ENCODE measurements at places on chromosomes 12 and 14.

GRCh38 chr12:76762601-76762980 is 1.3 kb upstream of the ZDHHC17 start:
- DNase-seq, result no peak

- no peak for DNase-seq
Observed at GRCh38 chr14:60233891-60234290, 15.1 kb upstream of the PPM1A start.

GRCh38 chr12:86158956-86159355 is 97.2 kb downstream of the MGAT4C start:
- peak; percentile 47 for DNase-seq

DNA sequence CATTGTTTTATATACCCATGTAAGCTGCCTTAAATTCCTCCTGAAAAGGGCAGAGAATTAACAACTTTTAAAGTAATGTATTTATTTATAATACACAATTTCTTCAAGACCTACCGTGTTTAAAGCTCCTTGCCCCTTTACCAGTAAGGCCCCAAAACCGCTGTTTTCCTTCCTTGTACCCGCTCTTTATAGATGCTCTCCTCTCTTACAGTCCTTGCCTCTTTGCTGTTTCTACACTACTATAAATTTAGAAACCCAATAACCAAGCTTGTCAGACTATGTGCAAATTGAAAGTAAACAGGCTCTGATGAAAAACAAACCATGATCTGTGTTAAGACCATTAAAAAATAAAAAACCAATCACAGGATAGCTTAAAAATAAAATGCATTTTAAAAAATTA is 3.9 kb downstream of the MPHOSPH9 start:
- no peak for DNase-seq

GRCh38 chr12:41905759-41906297 is 238.8 kb downstream of the GXYLT1 start:
- DNase-seq, result no peak

DNA sequence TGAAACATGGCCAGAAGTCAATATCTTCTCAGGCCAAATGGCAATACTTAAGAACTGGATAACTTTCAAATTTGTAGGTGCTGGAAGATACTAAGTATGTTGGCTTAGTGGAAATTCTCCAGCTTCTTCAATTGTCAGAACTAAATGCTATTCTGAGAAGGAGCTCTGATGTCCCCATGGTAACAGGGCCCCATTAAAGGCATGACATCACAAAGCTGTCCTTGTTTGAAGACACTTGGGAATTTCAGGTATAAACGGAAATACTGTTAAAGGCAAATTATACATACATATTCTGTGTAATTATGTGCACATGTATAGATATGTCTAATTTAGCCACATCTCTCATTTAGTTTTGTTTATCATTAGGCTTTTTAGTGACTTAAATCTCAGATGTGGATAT is 210.0 kb upstream of the SEL1L start:
- no peak for DNase-seq

DNA sequence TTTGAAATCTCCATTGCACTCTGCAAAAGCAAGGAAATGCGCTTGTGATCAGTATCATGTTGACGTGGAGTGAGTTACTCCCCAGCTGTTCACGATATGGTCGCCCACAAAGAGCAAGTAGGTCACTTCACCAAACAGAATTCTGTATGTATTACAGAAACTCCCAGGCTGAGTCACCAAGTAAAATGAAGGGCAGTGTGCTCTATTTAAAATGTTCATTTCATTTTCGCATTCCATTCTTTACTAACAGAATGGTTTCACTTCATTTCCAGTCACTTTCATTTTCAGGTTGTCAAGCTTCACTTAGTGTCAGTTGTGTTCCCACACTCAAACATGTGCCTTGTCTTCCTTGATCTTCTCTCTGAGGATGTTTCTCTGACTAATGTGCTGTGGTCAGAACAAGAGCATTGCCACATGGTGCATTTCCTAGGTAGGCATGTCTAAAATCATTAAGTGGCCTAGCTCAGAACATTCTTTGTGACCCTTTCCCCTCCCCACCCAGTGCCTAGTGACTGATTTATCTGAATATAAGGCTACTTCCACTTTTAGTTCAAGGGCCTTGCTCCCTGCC is 391.2 kb downstream of the RAD51B start:
- peak; percentile 94 for DNase-seq

- DNase-seq, result no peak
Observed at GRCh38 chr14:30621354-30621939, 672 bp upstream of the SCFD1 start.
